ENCODE measurements at places on chromosomes 4 and X.

- no peak for DNase-seq
Observed at GRCh38 chr4:48139691-48140090, 5.6 kb upstream of the TXK start.

- DNase-seq = no peak
Observed at GRCh38 chrX:49192722-49193328, 6.7 kb upstream of the PRICKLE3 start.

GRCh38 chrX:12977761-12978204 lies 2.9 kb downstream of the TMSB4X start:
- DNase-seq = no peak

- no peak for DNase-seq
Observed at GRCh38 chrX:120570011-120570600, 9.3 kb upstream of the CUL4B start.

- DNase-seq = no peak
Observed at GRCh38 chrX:123181233-123181914, 2.7 kb upstream of the GRIA3 start.

DNA sequence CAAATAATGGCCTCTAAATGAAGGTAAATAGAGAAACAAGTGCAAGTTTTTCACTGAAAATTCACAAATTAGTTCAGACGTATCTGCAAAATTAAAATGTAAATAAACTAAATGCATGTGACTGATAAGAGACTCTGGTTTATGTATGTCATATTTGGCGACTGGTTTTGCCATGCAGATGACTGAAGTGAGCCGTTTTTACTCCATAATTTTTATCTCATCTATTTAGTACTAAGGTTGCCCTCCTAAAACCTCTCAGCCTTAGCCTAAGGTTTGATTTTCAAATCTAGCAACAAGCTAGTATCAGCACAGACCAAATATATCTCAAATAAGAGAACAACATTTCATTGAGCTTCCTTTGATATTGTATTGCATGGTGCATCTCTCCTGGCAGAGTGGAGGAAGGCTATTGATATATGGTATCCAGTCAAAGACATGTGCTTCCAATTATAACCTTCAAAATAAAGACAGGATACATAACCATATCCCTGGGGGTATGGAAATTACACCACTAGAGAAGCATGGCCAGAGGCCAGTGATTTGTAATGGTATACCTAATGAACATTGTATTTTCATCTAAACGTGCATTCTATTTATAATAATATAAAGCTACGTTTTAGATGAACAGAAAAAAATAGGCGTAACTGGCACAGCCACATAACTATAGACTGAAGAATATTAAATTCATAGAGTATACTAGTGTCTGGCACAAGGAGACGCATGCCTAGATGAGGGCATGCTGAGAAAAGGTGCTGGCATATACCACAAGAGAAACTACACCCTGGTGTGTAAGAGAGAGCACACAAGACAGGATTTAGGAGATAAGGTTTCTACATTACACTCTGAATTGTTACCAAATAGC lies 392.6 kb upstream of the INTU start:
- no peak for DNase-seq

DNA sequence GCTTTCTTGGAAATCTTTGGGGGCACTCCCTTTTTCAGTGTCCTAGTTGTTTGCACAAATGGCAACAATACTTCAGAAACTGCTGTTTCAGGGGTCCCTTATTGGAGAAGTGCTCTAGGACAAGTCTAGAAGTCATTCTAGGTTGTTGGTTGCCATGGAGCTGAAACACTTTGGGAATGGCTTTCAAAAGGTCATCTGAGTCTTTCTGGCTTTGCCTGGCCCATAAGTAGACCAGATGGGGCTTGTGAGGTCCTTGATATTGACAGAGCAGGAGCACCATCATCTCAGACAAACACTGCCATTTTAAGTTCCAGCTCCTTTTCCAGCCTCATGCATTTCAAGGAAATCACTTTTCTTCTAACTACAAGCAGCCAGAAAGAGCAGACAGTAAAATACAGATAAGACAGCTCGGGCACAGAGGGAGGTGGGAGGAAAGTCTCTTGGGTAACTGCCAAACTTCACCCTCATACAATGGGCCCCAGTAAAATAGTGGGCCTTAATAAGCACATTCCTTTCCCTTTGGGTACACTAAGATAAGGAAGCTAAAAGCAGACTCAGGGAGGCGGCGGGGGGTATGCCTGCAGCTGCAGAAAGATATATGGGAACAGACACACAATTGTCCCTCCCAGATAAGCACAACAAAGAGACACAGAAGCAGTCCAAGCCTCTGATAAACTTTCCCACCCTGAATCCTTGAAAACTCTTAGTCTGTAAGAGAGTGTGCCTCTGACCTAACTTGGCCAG lies 8.5 kb upstream of the NXF3 start:
- DNase-seq = no peak

DNA sequence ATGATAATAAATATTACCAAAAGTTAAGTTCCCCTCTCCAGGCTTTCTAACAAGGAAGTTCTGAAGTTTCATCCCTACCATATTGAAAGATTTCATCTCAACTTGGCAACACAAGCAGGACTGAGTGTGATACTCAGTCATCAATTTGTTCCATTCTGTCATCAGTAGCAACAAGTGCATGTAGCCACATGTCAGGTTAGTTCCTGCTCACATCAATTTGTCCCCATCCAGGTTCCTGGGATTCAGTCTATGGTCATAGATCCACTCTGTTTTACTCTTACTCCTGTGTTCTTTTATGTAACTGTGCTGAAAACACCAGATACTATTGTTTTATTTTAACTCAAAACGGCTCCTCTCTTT lies 22.2 kb downstream of the SMPX start:
- no peak for DNase-seq

DNA sequence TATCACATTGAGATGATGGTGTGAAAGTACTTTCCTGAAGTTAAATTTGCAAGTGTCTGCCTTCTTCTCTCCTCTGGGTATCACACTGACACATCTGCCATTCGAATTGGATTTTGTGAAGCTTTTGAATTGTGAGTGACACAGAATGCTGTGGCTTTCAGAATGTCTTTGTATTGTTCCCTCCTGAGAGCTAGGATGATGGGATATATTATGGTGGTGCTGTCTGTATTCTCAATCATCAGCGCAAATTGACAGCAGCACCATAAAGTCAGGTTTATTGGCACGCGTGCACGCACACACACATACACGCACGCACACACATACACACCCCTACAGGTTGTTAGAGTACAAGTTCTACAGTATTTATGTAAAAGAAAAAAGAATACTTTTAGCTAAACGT lies 143.3 kb downstream of the AWAT2 start:
- DNase-seq = no peak

DNA sequence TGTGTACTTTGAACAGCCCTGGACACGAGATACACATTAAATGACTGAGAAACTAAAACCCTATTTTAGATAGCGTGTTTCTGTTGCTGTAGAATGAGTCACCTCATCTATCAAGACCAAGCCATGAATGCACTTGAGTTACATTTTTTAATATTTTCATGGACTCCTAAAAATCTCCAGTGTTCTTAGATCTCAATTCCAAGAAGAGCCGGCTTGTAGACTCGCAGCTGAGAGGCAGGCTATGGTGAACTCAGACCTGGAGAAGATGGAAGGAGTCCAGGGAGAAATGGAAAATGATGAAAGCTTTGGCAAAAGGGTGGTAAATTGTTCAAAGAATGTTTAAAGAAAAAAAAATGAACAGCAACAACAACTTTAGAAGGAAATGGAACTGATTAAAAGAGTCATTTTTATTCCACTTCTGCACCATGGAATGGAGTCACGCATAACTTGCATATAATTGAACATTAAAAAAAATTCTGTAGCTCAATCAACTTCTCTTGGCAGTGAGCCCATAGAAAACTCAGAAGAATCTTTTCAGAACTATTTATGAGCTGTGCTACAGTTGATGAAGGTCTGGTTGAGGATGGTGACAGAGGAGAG lies 129.8 kb downstream of the MXRA5 start:
- DNase-seq = no peak

- no peak for DNase-seq
Observed at GRCh38 chr4:176044589-176044951, 21.1 kb upstream of the WDR17 start.

GRCh38 chr4:648579-649292 lies 23.4 kb downstream of the PDE6B start:
- no peak for DNase-seq

- DNase-seq = no peak
Observed at GRCh38 chr4:98617358-98618047, 40.9 kb downstream of the TSPAN5 start.

DNA sequence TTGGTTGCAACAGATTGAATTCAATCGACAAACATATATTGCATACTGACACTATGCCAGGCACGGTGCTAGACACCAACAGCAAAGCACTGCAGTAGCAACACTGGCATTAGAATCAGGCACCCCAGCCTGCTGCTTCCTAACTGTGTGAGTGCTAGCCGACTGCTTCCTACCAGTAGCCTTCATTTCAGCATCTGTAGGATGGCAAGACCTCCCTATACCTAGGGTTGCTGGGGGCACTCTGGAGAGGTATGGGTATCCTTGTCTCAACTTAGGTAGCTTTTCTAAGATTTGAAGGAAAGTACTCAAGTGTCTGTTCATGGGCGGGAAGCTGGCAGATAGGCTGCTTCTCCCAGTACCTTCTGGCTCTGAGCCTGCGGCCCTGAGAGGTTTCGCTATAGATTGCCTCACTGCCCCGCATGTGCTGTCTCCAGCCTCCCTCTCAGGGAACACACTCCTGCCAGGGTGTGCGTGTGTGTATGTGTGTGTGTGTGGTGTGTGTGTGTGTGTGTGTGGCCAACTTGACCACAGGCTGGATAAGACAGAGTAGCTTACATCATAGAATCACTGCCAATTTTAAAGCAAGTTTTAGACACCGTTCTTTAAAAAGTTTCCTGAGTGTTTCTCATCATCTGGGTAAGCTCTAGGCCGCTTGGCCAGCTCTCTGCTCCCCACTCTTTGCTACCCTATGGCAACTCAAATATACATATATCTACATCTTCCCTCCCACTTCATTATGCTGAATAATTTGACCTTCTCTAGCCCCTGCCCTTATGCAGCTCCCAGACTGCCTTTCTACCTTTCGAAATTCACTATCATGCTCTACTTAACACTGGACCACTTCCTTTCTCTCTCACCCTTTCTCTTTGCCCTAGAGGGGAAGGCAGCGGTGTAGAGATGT lies 97.0 kb upstream of the PJA1 start:
- DNase-seq = no peak

GRCh38 chrX:19566359-19567222 lies 51.3 kb upstream of the MAP3K15 start:
- DNase-seq = no peak

DNA sequence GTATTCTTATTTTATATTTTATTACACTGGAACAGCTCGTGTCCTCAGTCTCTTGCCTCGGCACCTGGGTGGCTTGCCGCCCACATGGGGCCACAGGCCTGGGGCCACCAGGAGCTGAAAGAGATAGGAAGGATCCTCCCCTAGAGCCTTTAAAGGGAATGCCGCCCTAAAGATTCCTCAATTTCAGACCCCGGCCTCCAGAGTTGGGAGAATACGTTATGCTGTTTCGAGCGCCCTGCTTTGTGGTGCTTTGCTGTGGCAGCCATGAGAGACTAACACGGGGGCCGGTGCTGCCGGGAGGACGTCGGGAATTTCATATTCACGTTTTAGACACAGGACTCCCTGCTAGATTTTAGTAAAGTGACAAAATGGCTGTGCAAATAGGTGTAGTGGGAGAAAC lies 33.2 kb downstream of the ACOX3 start:
- DNase-seq = no peak

GRCh38 chr4:101833480-101833879 lies 43.0 kb downstream of the BANK1 start:
- no peak for DNase-seq

DNA sequence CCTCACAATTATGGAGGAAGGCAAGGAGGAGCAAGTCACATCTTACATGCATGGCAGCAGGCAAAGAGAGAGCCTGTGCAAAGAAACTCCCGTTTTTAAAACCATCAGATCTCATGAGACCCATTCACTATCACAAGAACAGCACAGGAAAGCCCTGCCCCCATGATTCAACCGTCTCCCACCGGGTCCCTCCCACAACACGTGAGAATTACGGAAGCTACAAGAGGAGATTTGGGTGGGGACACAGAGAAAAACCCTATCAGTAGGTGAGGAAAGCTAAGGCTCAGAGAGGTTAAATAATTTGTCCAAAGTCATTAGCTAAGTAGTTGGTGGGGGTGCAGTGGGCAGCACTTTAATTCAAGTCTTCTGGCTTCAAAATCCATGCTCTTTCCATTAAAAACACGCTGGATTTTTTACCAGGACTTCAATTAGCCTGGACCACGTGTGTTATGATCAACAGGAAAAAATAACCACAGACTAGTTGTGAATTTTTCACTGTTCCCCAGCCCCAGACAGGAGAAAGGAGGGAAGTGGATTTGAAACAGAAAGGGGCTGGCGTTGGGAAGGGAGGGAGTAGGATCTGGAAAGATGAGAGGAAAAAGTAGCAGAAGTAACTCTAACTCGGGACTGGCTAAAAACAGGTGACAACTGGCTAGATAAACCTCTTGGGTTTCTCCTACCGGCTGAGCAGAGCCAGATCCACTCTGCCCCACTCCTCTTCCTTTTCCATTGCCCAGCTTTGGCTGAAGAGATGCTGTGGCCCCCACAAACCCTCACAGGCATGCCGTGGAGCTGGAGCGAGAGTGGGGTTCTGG lies 986 bp downstream of the MTMR8 start:
- no peak for DNase-seq

DNA sequence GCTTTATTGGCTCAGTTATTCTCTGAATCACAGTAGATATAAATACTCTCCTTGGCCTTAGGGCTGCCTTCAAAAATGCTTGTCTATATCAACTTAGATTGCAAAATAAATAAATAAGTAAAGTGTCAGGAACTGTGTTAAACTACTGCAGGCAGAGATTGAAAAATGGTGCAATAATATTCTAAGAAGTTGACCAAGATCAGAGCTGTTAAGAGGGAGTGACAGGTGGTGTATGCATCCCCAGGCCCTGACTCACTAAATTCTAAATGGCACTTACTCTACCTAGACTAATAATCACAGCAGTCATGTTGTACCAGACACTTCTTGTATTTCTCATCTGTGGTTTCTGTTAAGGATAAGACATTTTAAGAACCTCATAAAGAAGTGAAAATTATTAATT lies 235.1 kb upstream of the SPOCK3 start:
- DNase-seq = no peak

- no peak for DNase-seq
Observed at GRCh38 chrX:78375894-78376293, 48.5 kb upstream of the CYSLTR1 start.

All from activated CD8-positive, alpha-beta memory T cell treated with anti-CD3 and anti-CD28 coated beads for 4 hours (primary cell).